Activated T-cell treated with anti-CD3 and anti-CD28 coated beads for 24 hours (primary cell): ENCODE measurements at places on chromosomes 4 and X.

DNA sequence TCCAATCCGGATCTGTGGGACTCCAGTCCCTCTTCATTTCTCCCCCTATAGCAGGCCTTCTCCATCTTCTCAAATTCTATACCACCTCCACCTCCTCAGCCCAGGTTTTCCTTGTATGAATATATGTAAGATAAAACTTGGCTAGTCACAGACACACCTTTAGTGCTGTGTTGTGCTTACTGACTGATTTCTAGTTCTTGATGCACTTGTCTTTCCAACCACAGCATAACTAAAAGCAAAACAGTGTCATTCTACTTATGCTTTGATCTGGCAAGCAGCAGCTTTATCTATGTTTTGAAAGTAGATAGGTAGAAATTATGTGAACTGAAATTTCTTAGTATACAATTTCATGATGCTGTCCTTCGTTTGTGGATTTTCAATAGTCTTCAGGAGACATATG, 47.5 kb downstream of the CCNI start:
- DNase-seq = no peak

DNA sequence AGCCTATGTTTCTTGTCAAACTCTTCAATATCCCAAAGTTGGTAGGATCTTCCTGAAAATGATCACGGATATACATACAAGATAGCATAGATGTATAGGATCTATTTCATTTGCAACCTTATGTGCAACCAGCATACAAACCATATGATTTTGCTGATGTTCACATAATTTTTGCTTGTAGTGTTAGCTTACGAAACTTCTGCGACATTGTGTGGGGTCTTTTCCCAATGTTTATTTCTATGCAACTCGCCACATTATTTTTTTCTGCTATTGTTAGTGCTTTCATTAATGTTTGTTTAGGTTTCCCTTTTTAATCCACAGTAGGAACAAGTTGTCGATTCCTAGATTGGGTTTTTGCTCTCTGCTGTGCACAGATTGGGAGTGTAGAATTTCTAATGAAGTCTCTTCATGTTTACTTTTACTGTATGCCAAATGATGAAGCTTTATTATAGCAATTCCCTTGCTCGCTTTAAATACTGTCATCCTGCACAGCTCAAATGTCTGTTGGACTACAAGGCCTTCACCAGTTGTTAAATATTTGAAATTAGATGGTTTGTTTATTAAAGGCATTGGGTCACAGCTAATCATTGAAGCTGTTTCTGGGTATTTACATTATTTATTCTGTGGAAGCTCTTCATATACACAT, 257.6 kb upstream of the PCDH7 start:
- no peak for DNase-seq

GRCh38 chr4:36241771-36242170, 2.5 kb downstream of the ARAP2 start:
- DNase-seq = no peak

DNA sequence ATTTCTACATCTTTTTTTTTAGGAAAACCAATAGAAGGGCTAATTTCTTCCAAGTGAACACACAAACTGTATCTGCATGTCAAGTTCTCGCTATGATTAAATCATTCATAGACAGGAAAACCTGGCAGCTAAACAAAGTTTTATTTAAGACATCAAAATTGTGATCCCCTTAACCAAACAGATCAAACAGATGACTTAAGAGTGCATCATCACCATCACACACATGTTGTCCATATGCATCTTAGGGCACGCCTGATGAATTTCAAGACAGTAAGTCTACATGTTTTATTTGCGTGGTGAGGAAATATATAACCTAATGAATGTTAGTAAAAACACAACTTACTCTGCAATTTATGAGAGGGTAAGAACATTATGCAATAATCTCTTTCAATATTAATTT, 317.0 kb upstream of the ANXA10 start:
- DNase-seq = no peak

DNA sequence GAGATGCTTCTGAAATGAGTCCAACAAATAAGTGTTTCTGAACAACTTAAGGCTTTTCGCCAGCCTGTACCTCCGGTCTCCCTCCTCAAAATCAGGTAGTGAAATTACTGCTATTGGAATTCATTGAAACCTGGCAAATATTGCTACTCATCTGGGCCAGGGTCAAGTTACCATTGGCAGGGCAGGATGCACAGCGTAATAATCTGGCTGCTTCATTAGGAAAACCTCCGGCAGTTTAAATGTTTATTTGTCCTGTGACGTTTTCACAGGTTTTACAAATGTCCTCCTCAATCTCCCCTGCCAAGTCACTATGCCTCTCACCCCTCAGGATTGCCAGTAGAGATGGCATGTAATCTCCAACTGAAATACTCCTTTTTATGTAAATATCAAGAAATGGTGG, 92.6 kb upstream of the KDR start:
- DNase-seq = no peak

GRCh38 chrX:136941396-136942337, 61.1 kb upstream of the RBMX start:
- DNase-seq = no peak

GRCh38 chr4:173651651-173652282, 121.7 kb upstream of the HAND2 start:
- DNase-seq = no peak

DNA sequence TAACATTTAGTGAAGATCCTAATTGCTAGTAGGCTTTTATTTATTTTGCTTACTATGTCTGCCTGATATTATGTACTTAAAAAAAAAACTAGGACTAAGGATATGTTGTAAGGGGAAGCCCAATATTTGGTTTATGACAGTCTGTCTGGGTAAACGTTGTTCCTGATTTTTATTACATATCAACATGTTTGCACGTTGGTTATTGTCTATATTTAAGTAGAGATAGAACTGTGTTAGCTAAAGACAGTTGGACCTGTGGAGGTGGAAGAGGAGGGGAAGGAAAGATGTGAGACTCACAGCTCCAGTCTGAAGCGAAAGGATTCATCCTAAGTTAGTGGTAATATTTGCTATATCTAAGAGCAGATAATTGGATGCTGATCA, 90.3 kb downstream of the TMEM131L start:
- no peak for DNase-seq

GRCh38 chr4:113499696-113500095, 261.8 kb downstream of the CAMK2D start:
- DNase-seq = no peak

- DNase-seq = no peak
Measured at GRCh38 chr4:105352826-105353225, 121.0 kb downstream of the PPA2 start.

- no peak for DNase-seq
Measured at GRCh38 chr4:128517096-128517738, 229.6 kb upstream of the PGRMC2 start.

GRCh38 chrX:19555683-19556082, 40.4 kb upstream of the MAP3K15 start:
- no peak for DNase-seq

GRCh38 chr4:11663114-11663513, 234.4 kb upstream of the HS3ST1 start:
- no peak for DNase-seq

DNA sequence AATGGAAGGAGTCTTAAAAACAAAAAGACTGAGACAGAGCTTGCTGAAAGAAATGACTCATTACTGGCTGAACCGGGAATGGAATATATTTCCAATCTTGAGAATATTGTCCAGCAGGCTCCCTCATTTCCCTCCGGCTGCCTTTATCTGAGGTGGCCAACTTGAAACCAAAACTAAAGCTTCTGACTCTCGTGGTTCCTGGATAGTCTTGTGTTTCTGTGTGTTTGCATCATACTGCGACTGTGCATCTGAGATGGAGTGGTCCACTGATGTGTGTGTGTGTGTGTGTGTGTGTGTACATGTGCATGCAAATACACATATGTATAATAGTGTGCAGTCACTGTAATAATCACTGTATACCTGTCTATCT, 145.6 kb upstream of the SCML1 start:
- DNase-seq = no peak

DNA sequence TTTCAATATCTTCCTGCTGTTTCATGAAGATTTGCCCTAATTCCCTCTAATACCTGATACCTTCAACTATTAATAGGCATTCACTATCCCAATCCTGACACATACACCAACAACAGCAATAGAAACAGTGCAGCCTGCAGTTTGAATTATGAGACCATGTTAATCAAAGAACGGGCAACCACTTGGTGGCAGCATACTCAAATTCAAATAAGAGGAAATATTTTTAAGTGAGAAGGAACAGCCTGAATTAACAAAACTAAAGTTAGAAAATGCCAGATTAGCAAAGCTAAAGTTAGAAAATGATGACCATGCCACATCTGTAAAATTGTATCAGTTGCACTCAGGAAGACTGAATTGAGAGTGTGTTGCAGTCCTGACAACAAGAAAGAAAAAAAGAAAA, 204.9 kb downstream of the SMARCA1 start:
- DNase-seq = no peak

- DNase-seq = no peak
Measured at GRCh38 chr4:45716093-45716492, 407.8 kb downstream of the GABRG1 start.

GRCh38 chrX:119790977-119791436, 423 bp downstream of the RPL39 start:
- DNase-seq = peak; percentile 31

GRCh38 chr4:122377352-122377751, 1.5 kb upstream of the ADAD1 start:
- no peak for DNase-seq

- DNase-seq = no peak
Measured at GRCh38 chr4:185335579-185335978, 60.1 kb downstream of the LRP2BP start.

DNA sequence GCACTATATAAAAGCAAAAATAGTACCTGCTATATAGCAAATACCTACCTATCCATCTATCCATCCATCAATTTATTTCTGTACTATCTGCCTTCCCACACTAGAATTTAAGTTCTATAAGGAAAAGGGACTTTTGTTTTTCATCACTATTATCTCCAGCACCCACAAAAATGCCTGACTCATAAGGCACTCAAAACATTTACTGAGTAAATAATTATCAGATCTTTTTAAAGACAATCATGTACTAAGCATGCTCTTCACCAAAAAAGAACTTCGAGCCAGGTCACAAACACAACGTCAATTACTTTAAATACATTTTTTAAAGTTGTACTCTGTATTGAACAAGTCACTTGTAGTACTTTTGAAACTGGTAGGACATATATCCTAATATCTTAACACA, 119.9 kb downstream of the FBXW7 start:
- DNase-seq = no peak

GRCh38 chr4:76696109-76696508, 201.8 kb downstream of the SOWAHB start:
- DNase-seq = no peak

GRCh38 chr4:25814301-25815136, 48.3 kb downstream of the SEL1L3 start:
- DNase-seq = no peak

DNA sequence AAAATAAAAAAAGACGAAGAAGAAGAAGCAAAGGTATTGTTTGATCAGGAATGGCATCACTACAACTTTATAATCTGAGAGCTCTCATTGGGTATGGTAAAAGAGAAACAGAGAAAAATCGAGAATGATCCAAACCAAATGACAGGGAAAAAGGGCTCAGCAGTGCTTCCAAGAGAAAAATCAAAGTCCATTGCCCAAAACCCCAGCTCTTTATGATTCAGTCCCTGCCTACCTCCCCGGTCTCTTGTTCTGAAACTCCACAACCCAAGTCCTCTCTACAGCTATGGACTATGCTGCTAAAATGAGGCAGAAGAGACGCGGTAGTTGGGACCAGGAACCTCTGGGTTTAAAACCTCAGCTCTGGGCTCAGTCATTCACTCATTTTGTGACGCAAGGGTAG, 341.1 kb upstream of the PPARGC1A start:
- no peak for DNase-seq

- DNase-seq = no peak
Measured at GRCh38 chr4:146029939-146030710, 91.5 kb upstream of the ZNF827 start.

GRCh38 chrX:18210470-18210869, 10.2 kb downstream of the BEND2 start:
- no peak for DNase-seq

DNA sequence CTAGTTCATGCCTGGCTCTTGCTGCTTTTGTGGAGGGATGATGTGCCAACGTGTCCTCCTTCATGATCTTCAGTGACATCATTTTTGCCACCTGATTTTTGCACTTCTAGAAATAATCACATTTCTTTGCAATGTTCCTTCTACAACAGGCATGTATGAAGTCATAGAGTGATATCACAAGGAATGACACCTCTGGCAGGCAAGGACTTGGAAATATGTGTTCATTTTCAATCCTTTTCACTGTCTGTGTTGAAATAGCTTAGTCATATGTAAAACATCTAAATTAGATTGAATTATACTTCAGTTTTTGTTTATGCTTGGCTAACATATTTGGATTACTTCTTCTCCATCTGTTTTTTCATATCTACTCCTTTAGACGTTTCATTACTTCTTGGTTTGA, 221.2 kb upstream of the STK26 start:
- DNase-seq = no peak

GRCh38 chrX:135463937-135464336, 42.2 kb downstream of the SMIM10L2A start:
- no peak for DNase-seq

GRCh38 chrX:2425286-2426071, 75.3 kb downstream of the DHRSX start:
- DNase-seq = no peak

GRCh38 chr4:89757154-89757719, 79.7 kb downstream of the SNCA start:
- no peak for DNase-seq

DNA sequence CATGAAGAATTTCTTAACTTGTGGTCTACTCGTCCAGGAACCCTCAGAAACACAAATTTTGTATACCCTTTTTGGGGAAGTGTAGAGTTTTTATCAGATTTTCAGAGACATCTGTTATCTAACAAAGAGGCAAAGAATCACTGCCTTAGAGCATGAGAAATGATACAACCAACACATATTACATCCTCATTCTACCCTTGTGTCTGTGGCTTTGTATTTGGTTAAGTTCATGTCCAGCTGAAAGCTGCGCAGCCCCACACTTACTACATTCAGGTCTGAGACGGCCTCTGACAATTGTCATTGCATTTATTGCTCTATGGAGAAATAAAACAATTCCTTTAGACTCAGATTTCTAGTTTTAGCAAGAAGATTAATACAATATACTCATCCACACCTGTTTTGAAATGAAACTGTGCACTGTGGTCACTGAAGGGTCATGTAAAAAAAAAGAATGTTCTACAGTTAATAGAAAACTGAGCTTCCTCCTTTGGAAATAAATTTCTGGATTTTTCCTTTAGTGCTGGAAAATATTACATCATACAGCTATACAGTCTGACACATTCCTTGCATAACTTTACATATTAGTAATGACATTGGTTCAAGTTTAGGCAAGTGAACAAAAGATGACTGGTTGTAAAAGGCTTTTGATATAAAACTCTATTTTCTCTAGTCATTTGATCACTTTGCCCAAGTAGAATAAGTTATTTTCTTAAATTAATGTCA, 39.8 kb downstream of the GLRB start:
- no peak for DNase-seq

DNA sequence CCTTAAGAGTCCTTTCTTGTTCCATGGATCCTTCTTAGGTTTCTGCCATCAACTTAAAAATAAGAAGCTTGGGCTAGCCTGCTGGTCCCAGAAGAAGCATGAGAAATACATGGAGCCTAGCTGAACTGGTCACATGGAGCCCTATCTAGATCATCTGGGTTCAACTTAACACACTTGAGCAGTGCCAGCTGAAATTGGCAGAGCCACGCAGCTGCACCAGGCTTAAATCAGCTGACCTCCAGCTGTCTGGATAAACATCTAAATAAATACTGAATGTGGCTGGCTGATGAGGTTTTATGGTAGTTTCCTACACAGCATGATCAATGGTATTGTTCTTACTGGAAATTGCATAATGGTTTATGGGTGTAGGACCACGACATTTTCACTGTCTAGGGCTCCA, 598.4 kb upstream of the FAM241A start:
- no peak for DNase-seq
